Skin of body (tissue), 3 donors: ENCODE measurements at places on chromosomes 2 and 18.

DNA sequence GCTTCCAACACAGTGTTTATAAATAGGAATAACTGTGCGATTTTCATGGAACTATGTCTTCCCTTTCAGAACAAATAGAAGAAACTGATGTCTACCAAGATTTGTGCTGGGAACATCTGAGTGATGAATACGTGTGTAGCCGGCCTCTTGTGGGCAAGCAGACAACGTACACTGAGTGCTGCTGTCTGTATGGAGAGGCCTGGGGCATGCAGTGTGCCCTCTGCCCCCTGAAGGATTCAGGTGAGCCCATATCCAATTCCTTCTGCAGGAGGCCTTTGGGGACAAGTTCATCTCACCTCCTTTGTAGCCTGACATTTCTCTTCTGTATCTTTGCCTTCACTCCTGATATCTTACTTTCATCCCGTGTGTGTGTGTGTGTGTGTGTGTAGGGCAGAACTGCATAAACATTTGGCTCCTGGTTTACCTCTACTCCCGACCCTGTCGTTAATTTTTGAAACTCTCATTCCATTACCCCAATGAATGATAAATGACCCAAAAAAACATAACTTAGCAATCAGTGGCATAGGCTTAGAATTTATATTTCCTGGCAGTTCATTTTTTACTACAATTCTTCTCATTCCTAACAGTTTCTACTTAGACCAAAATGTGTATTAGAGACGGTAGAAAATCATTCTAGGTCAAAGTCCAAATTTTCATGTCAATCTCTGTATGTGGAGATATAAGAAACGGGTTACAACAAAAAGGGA, 111.0 kb upstream of the RASGRP3 start:
- no peak for DNase-seq

- DNase-seq, result no peak
Measured at GRCh38 chr2:84870306-84870705, 10.6 kb downstream of the TRABD2A start.

- no peak for DNase-seq
Measured at GRCh38 chr18:70429847-70430500, 141.1 kb downstream of the SOCS6 start.

DNA sequence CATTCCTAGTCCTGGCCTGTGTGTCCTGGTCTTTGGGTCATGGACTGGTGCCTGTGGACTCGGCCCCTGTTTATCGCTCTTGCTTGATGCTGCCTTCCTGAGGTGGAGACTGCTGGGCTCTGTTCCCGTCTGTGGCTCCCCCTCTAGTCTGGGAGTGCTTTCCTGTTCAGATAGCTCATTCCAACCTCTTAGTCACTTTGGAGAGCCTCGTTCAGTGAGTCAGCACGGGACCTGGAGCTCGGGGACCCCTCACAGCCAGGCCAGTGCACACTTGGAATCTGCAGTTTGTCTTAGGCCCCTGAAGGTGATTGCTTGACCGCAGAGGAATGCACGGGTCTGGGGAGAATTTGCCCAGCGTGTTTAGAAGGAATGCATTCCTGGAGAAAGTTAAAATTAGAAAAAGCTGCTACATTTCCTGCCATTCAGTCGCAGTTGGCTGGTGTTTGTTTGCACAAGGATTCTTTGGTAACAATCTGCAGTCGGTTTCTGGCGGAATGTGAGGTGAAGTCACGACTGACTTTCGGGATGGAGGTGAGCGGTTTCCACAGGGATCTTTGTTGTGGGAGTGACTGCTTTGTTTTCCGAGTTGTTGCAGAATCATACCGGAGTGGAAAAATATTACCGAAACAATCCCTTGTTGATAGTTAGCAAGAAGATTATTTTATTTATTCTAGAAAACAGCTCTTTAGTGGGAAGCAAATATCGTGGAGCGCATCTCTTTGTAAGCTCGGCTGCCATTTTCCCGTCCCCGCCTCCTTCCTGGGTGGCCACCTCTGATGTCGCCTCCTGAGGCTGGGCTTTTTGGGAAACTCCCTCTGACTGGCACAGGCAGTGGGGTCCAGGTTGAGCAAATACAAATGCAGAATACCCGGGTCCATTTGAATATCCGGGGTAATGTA, 29.6 kb downstream of the SH3BP4 start:
- peak; percentile 87 for DNase-seq

- no peak for DNase-seq
Measured at GRCh38 chr2:121485039-121485438, 45.6 kb upstream of the RNU4ATAC start.

DNA sequence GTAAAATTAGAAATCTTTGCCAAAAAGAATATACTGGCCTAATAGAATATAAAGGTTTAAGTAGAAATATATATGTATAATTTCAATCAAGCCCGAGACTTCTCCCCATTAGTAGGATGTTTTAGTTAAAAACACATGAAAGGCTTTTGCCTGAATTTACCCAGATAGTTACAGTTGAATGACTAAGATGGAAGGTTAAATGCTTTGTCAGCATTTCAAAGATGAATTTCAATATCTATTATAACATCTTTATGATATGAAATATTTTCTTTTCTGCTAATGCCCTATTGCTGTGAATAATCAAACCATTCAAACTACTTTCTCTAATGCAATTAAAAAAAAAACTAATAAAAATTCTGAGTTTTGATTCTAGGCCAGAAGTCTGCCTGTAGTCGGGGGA, 18.0 kb upstream of the ABCA12 start:
- no peak for DNase-seq

DNA sequence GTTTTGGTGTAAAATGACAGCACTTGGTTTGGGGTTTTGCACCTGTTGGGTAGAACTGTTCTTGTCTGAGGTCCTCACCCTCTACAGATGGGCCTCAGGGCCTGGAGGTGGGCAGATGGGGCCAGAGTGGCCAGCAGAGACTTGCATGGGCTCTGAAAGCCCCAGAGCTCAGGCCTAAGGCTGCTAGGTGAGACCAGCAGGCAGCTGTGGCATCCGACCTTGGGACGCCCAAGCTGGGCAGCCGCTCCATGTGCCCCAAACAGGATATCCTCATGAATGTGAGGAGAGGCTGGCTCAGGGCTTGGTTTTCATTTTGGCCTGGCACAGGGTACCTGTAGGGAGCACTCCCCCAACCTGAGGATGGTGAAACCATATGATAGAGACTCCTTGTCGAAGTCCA, 38.3 kb downstream of the GBX2 start:
- no peak for DNase-seq
